ENCODE measurements at places on chromosomes 13 and 19. TPM values are rescaled to one million over a fixed set of nuclear protein-coding genes. Genes with fewer than 3 reads are reported as not detected.

DNA sequence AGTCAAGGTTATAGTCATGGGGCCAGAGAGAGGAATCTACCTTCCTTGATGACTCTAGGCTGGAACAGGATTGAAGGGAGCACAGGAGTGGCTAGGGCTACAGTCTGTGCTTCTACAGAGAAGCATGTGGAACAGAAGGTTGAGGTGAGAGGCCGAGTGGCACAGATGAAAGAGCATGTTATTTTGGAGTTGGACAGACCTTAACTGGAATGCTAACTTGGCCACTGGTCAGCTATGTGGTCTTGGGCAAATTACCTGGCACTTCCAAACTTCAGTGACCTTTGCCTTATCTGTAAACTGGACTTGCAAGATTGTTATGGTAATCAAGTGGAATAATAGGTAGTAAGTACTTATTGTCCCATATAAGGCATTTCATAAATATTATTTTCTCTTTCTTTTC, 252.7 kb downstream of the KCNRG start:
- DNase-seq, result no peak

KLF12 gene
- 17.1 TPM for total RNA-seq

- DNase-seq, result no peak
These were observed 69.2 kb downstream of the ATP11A start for GRCh38 chr13:112759053-112759452.

DNA sequence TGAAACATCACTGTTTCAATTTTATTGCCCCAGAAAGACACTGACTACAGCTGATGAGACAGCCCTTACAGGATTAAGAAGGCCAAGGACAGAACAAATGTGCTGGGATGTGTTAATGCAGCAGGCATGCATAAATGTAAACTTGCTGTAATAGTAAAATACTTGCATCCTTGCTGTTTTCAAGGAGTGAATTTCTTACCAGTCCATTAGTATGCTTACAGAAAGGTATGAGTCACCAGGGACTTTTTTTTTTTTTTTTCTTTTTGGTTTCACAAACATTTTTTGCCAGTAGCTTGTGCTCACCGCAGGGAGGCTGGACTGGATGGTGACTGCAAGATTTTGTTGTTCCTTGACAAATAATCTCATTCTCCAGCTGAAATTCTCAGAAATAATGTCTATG, 55.1 kb downstream of the GPR180 start:
- DNase-seq, result no peak

DNA sequence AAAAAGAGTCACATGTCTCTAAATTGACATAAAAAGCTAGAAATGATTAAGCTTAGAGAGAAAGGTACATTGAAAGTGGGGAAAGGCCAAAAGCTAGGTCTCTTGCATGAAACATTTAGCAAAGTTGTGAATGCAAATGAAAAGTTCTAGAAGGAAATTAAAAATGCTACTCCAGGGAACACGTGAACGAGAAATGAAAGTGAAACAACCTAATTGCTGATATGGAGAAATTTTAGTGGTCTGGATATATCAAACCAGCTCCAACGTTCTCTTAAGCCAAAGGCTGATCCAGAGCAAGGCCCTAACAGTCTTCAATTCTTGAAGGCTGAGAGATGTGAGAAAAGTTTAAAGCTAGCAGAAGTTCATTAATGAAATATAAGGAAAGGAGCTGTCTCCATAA, 419.8 kb downstream of the SLITRK6 start:
- DNase-seq, result no peak

GRCh38 chr19:15037586-15037985, 11.7 kb upstream of the CASP14 start:
- DNase-seq, result no peak

- DNase-seq, result no peak
These were observed at the start of gene ETFB for GRCh38 chr19:51365965-51366388. Gene ETFB (minus strand): TSS chr19:51366388. CDS start chr19:51366326, 62 bp downstream.

GRCh38 chr19:593055-593454, 3.4 kb downstream of the HCN2 start:
- no peak for DNase-seq

GRCh38 chr19:50728084-50728737, 5.0 kb downstream of the CLEC11A start:
- DNase-seq, result peak; percentile 79

DNA sequence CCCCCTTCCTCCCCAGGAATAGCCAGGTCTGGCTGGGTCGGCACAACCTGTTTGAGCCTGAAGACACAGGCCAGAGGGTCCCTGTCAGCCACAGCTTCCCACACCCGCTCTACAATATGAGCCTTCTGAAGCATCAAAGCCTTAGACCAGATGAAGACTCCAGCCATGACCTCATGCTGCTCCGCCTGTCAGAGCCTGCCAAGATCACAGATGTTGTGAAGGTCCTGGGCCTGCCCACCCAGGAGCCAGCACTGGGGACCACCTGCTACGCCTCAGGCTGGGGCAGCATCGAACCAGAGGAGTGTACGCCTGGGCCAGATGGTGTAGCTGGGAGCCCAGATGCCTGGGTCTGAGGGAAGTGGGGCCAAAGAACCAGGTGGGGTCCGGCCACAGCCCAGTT, 3.2 kb downstream of the KLK2 start:
- no peak for DNase-seq

- no peak for DNase-seq
These were observed 844 bp downstream of the ZNF543 start for GRCh38 chr19:57321116-57321515.

DNA sequence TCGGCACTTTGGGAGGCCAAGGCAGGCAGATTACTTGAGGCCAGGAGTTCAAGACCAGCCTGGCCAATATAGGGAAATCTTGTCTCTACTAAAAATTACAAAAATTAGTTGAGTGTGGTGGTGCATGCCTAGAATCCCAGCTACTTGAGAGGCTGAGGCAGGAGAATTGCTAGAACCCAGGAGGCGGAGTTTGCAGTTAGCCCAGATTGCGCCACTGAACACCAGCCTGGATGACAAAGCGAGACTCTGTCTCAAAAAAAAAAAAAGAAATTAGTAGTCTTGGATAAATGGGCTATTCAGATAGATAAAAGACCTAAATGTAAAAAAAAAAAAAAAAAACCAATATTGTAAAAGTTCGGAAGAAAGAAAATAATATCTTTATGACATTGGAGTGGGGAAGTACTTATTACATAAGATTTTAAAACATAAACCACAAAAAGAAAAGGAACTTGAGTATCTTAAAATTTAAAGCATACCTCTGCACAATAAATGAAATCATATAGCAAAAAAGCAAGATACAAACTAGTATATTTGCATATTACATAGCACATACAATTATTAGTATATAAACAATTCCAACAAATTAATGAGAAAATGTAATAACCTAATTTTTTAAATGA, 26.7 kb upstream of the RNASEH2B start:
- no peak for DNase-seq

TTC9B gene
- total RNA-seq, result not detected

- DNase-seq, result no peak
These were observed 378.0 kb downstream of the TBC1D4 start for GRCh38 chr13:75103976-75104375.

ZNF878 gene
- not detected for total RNA-seq

DNA sequence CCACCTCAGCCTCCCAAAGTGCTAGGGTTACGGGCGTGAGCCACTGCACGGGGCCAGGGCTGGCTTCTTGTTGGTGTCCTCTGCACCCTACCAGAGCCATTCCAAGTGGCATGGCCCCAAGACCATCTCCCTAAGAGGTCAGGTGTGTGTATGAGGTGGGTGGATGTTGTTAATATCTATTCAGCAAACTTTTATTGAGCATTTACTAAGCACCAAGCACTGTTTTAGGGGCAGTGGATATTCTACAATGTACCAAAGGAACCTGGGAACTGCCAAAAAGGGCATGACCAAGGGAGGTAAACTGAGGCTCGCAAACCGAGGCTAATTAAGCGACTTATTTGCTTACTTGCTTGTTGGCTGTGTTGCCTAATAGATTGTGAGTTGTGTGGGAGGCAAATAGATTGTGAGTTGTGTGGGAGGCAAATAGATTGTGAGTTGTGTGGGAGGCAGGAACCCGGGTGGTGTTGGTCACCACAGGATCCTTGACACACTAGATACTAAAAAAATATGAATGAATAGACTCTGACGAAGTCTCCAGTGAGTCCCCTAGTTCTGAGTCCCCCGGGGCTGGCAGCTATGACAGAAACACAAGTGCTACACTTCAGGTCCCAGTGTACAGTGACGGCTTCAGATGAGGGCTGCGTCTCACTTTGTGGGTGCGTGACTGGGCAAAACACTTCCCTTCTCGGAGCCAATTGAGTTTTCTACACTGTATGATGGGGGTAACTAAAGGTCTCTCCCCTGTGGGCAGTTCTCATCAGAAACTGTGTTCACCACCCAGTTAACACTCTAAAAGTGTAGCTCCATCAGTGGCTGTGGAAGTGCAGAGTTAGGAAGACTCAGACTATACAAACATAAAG, 5.0 kb upstream of the BICRA start:
- no peak for DNase-seq

GRCh38 chr19:36423925-36424324, 5.5 kb upstream of the ZFP82 start:
- DNase-seq, result no peak

STOML3 gene
- total RNA-seq, result not detected

C19orf85 gene
- total RNA-seq, result not detected

RDH8 gene
- total RNA-seq, result not detected

GRCh38 chr13:59303433-59303832, 860.3 kb downstream of the DIAPH3 start:
- no peak for DNase-seq

- DNase-seq, result no peak
These were observed 1.9 kb downstream of the NTN5 start for GRCh38 chr19:48670699-48671445.

ADGRE3 gene
- 0.46 TPM for total RNA-seq

GRCh38 chr13:72637561-72637960, 89.9 kb downstream of the MZT1 start:
- no peak for DNase-seq

ZIC2 gene
- total RNA-seq, result not detected

DNA sequence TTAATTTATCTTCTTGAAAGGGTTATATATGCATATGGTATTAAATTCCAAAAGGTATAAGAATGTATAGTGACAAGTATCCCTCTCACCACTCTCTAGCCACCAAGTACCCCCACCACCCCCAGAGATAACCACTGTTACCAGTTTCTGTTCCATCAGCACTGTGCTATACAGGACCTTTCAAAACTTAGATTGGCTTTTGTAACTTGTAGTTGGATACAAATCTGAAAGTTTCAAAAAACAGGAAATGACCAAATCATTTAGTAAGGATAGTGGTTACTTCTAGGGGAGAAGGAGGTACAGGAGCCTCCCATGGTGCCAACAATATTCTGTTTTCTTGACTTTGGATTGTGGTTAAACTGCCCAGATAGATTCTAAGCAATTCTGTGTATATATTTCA, 56.7 kb downstream of the AKAP11 start:
- DNase-seq, result no peak

DNA sequence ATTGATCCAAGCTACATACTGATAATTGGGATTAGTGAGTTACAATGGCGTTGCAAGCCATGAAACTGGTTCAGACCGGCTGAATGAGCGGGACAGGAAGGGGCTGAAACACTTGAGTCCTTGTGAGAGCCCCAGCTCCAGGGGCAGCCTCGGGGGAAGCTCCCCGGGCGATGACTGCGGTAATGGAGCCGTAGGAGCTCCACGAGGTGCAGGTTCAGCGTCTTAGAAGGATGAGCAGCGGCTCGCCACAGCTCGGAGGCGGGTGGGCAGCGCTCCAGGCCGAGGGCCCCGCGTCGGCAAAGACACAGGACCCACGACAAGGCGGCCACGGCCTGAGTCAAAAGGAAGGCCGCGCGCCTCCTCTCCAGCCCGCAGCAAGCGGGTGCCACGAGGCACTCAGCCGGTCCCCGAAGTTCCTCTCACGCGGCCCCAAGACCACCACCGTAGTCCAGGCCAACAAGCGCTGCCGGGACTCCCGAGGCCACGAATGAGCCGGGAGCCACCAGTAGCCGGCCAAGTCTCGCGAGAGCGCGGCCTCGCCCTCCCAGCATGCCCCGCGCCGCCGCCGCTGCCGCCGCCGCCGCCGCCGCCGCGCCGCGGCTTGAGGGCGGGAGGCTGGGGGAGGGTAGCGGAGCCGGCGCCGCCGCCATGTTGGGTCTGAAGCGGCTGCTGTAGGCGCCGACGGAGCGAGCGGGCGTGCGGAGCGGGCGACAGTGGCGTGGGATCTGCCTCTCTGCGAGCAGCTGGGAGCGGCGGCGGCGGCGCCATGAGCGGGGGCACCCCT, at the start of gene LSM14A:
Gene LSM14A, plus strand, starts transcription at position 628 of the 784 bp plus-strand sequence. Its CDS starts 139 bp downstream, at position 767.
- peak; percentile 95 for DNase-seq

- no peak for DNase-seq
These were observed 17.5 kb downstream of the BORA start for GRCh38 chr13:72745260-72745659.

- DNase-seq, result no peak
These were observed 713 bp downstream of the MRPS12 start for GRCh38 chr19:38931521-38931793.

DNA sequence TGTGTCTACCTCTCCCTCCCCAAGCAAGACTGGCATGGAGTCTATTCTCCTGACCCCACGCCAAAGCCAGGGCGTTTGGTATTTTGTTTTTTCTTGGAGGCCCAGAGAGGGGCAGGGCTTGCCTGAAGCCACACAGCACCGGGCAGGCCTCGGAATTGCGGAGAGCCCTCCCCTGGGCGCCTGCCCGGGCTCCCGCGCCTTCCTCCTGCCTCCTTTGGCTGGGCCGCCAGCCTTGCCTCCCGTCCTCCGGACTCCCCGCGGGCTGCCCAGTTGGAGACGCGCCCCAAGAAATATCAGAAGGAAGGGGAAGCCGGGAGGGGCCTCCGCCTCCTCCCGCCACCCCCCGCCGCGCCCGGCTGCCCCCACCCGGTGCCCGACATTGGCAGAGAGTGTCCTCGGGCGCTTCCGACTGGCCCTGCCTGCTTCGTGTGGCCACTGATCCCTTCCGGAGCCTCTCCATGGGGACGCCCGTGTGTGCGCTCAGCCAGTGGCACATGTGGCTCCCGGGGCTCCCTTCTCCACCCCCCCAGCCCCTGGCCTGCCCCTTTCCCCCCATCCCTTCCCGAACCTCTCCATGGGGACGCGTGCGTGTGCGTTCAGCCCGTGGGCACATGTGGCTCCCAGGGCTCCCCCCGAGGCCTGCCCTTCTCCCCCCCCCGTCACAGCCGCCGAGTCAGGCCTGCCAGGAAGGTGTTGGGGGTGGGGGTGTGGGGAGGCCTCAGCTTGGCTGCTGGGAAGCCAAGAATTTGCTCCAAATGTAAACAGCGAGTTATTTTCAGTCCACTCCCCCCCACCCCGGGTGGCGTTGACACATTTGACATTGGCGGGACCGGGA, 37.3 kb downstream of the NFIC start:
- peak; percentile 93 for DNase-seq

- DNase-seq, result no peak
These were observed 16.6 kb downstream of the POU4F1 start for GRCh38 chr13:78586706-78587105.

- DNase-seq, result no peak
These were observed 3.2 kb downstream of the EPN1 start for GRCh38 chr19:55678121-55678671.

SOHLH2 gene
- 1.0 TPM for total RNA-seq

NCR1 gene
- total RNA-seq, result not detected

GRCh38 chr19:29675120-29675649, 9.9 kb downstream of the PLEKHF1 start:
- no peak for DNase-seq

DNA sequence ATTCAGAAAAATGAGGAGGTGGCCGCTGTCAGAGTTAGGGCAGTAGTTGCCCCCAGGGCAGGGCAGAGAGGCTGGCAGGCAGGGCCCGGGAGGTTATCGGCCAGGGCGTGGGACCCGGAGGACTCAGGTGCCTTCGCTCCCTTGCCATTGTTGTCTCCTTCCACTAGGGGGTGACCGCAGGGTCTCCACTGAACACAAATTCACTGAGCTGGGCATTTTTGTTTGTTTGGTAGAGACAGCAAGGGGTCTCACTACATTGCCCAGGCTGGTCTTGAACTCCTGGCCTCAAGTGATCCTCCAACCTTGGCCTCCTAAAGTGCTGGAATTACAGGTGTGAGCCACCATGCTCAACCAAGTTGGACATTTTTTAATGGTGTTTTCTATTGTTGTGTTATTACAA, 25.1 kb downstream of the CARS2 start:
- no peak for DNase-seq
